T1000 (cell line): ENCODE measurements at places on chromosomes 2 and 18.

DNA sequence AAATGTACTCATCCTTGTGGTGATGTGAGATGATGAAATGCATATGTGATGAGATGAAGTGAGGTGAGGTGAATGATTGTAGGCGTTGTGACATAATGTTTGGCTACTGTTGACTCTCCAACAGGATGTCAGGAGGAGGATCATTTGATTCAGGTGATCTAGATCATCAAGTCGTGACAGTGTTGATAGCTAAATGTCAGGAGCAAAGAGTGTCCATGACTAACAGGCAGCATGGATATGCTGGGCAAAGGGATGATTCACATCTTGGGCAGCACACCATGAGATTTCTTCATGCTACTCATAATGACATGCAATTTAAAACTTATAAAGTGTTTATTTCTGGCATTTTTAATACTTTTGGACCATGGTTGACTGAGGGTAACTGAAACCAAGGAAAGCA lies 40.2 kb upstream of the UBXN4 start:
- DNase-seq: no peak

DNA sequence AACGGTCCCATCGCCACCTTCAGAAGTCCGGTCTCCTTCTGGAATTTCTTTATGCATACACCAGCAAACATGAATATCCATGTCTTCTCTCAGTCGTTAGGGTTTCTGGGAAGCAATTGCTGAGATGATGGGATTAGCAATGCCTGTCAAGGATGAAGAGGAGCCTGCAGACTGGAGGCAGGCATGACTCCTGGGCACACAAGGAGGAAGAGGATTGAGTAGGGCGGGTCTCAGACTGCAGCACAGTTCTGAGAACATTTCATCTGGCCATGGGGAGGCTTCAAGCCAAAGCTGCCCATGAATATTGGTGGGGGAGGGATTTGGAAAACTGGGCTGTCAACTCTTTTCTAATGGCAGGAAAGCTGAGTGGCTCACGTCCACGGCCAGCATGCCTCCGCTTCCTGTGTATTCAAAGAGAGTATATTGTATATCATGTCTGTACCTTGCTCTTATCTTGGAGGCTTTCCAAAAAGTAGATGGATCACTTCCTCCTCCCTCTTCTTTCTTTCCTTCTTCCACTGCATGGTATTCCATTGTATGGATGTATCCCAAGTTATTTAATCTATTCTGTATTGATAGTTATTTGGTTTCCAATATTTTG lies 24.5 kb downstream of the MC2R start:
- no peak for DNase-seq

DNA sequence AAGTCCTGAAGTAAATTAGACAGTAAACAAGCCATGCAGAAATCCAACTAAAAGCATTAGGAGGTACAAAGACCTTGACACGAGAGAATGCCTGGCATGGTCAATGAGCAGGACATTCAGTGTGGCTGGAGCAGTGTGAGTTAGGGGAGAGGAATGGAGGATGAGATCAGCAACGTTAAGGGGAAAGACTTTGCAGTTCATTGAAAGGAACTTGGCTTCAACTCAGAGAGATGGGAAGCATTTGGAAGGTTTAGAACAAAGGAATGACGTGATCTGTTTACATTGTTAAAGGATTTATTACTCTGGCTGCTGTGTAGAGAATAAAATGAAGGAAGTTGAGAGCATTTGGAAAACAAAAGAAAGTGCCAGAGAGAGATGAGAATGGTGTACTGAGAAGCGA lies 621.3 kb downstream of the XIRP2 start:
- DNase-seq: no peak

DNA sequence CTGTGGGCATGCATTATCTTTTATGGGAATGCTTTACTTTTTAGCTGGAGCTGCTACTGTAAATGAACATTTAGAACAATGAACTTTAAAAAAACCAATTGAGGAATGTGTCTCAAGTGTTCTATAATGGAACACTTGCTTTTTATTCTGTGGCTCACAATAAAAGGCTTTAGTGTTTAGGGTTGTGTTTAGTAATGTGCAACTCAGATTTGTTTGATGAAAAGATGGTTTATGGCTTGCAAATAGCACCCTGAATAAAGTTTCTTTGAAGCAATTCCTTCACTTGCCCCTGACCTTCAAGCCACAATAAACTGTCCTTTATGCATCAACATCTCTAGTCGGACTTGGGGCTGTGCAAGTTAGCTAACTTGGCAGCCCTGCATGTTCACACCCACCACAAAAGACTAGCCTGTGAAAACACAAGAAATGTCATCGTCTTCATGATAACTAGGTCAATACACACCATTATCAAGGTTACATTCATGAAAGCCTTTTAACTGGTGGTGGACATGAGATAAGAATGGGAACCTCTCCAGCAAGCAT lies 98.7 kb downstream of the MYO1B start:
- no peak for DNase-seq

DNA sequence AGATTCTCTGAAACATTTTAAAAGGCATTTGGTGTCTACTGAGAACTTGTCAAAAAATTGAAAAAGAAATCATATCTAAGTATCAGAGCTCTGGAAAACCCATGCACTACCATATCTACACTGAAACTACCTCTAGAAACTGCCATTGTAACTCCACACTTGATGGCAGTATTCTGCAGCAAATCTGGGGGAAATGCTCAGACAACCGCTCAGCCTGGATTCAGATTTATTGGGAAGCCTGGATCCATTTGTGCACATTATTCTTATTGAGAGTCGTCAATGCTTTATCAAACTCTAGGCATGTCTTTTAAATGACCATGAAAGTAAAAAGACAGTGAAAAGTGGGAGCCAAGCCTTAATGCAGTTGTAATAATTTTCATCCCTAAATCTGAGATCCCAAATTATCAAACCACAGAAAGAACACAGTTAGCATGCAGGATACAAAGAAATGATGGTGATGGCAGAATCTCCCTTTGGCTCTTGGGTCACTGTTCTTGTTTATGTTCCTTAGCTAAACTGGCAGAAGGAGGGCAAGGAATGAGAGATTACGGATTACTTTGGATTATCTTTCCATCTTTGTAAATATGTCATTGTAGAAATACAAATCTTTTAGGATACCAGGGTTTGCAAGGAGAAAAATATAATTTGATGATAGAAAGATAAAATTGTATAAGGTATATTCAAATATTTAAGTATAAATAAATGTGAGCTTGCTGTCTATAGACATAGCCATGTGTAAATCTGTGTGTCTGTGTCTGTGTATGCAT lies 512.1 kb upstream of the SYT4 start:
- DNase-seq: no peak

DNA sequence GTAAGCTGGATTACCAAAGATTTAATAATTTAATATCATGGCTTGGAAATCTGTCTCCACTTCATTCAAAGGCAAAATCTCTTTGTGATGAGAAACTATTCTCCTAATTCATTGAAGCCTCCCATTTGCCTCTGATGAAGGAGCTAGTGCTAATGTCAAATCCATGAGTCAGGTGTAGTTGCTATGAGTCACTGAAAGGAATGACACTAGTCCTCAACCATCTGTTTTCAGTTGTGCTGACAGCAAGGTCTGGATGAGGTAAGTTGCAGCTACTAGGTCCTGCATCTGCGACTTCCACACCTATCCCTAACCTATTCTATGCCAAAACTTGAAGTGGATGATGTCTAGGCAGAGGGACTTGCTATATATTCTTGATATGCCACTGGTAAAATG lies 324.0 kb upstream of the UBE2E3 start:
- no peak for DNase-seq
